ENCODE measurements at places on chromosomes 13 and 19. TPM values are rescaled to one million over a fixed set of nuclear protein-coding genes. Genes with fewer than 3 reads are reported as not detected.

GSX1 gene
- total RNA-seq, result not detected

CPAMD8 gene
- 2.6 TPM for total RNA-seq

- no peak overlapping the region for H3K27ac ChIP-seq
- no peak for DNase-seq
- H3K27me3 ChIP-seq, result no peaks in the 10 kb centered on the region
- H3K4me1 ChIP-seq, result no peaks in the 10 kb centered on the region
Observed at GRCh38 chr13:80945328-80945727, 604.4 kb upstream of the SPRY2 start.

DNA sequence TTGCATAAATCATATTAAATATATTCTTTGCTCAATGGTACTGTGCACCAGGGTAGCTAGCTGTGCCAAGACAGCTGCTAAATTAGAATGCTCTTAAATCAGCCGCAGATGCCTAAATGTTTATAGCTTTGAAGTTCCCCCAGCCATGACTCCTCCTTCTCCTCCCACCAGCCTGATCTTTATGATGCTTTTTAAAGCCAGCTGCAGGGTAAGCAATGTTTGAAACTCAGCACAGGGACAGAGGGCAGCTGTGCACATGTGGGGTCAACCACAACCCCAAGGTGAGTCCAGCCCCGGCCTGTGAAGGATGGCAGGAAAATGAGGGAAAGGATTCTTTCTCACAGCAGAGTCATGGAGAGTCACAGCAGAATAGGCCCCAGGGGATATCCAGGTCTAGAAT is 635.7 kb downstream of the UQCRFS1 start:
- no peak overlapping the region for H3K4me3 ChIP-seq
- DNase-seq, result no peak
- no peaks in the 10 kb centered on the region for H3K36me3 ChIP-seq

All from aorta (tissue), 5 donors.